ENCODE measurements at places on chromosomes 12 and 14.

GRCh38 chr14:95261616-95262510, 57.8 kb downstream of the CLMN start:
- DNase-seq, result no peak

DNA sequence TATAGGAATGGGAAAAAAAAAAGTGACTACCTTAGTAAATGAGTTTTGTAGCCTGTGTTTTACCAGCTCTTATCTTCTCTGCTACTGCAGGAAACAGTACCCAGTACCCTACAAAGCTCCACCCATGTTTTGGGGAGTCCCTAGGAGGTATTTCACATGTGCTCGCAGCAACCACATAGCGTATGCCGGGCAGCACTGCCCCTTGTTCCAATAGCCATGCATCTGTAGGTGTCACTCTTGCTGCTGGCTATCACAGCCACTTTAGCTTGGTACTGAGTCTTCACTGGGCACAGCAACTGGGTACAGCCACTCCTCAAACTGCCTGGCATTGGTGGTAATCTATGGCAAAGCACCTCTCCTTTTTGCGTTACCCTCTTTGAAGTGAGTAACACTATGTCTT, 2.0 kb upstream of the MDM1 start:
- no peak for DNase-seq

GRCh38 chr14:74620497-74620921, 8.5 kb upstream of the LTBP2 start:
- no peak for DNase-seq

DNA sequence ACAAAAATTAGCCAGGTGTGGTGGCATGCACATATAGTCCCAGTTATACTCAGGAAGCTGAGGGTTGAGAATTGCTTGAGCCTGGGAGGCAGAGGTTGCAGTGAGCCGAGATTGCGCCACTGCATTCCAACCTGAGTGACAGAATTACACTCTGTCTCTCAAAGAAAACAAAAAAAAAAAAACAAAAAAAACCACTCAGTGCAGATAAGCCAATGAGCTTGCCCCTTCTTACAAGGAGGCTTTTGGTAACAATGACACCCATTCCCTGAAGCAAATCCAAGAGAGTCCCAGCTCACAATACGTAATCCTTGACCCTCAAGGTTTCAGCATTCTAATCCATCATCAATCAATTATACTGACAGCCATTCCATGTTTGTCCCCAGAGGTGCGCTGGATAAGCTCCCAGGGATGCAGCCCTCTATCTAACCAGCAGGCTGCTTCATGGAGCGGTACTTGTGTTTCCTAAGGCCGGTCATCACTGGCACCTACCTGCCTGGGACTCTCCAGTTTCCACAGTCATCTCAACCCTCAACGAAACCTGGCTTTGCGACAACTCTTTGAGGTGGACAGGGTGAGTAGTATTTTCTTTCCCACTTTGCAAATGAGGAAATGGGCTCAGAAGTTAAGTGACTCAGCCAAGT, 12.4 kb downstream of the GCN1 start:
- DNase-seq, result no peak

DNA sequence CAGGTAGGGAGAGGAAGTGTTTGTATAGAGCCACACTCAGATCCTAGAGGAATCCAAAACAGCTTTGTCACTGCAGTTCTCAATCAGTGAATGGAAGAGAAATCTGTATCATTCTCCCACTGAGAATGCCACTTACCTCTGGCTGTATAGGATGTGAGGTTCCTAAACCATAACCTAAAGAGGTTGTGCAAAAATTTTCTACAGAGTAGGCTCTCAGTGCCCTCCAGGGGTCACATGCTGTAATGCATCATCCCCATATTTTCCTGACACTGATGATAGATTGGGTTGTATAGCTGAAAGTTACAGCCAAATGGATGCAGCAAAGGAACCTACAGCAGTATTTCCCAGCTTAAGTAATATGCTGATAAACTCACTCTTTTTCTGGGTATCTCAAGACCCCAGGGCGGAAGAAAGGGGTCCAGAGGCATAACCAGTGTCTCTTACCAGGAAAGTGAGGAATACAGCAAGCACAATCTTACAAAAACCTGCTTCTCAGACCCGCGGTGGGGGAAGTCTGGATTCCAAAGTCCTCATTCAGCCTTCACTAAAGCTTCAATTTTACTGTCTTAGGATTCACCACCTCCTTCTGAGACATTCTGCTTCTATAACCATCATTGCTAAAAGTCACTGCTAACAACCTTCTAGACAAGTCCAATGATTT, 3.8 kb downstream of the BCDIN3D start:
- DNase-seq, result no peak

- DNase-seq, result no peak
These were observed 22.2 kb downstream of the SLC41A2 start for GRCh38 chr12:104935886-104936285.

- no peak for DNase-seq
These were observed 88.5 kb downstream of the E2F7 start for GRCh38 chr12:76976777-76977382.

DNA sequence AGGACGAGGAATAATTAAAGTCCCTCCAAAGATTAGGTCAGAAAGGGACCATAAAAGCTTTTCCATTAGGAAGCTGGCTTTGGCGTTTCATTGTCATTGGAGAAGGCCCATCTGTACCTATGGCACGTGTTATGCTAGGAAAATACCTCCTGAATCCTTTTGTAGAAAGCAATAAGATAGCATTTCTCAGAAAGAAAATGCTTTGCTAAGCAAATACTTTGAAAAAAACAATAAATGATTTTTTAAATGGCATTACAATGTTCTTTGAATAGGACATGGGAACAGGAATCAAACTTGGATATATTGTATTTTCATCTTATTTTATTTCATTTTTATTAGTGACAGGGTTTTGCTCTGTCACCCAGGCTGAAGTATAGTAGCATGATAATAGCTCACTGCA, 967.7 kb downstream of the NRXN3 start:
- no peak for DNase-seq

- no peak for DNase-seq
These were observed 221.8 kb downstream of the SLC41A2 start for GRCh38 chr12:104736307-104736706.

GRCh38 chr12:6361834-6362233, 13.5 kb downstream of the SCNN1A start:
- peak; percentile 63 for DNase-seq

DNA sequence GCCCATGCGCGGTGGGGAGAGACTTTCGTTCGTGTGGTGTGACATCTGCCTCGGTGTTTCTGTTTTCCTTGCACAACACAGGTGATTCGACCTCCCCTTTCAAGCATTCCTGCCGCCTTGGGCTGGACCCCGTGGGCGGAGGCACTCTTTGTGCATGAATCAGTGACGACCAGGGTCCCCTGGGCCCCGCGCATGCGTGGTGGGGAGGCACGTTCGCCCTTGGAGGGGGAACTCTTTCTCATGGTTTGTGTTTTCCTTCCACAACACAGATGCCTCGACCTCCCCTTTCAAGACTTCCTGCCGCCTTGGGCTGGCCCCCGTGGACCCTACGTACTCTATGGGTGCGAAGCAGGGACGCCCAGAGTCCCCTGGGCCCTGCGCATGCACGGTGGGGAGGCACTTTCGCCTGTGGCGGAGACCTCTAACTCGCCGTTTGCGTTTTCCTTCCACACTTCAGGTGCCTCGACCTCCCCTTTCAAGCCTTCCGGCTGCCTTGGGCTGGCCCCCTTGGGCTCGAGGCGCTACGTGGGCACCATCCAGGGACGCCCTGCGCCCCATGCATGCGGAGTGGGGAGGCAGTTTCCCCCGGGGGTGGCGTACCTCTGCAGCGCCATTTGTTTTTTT, 340.9 kb downstream of the ALG10 start:
- no peak for DNase-seq

DNA sequence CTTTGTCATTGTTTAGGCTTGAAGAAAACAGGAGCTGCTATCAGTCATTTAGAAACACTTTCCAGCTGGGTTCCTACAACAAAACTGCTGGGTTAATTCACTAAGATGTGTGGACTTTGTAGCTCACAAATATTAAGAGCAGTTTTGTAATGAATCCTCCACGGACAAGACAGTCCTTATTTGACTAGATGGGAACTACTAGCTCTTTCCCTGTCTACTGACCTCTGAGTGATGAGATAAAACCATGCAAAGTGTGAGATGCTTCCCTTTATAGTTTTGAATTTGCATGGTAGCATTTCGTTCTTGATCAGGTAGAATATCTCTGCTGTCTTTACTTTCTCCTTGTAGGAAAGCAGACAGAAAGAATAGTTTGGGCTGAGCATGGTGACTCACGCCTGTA, 72.9 kb upstream of the STXBP6 start:
- no peak for DNase-seq

GRCh38 chr12:124687917-124688316, 120.5 kb upstream of the NCOR2 start:
- no peak for DNase-seq

DNA sequence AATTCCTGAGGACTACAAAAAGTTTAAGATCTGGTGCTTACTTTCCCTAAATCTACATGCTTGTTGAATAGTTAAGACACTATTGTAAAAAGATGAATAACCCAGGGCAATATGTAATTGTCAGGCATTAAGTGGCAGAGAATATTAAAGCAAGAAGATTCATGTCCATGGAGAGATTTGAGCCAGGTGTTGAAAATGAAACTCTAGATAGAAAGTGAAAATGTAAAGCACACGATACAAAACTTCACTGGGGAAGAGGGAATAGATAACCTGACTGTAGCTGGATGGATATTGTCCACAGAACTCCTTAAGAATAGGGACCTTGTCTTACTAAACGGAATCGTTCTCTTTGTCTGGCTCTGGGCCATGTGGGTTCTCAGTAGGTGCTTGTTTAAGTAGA, 5.0 kb downstream of the CAND1 start:
- DNase-seq, result no peak

DNA sequence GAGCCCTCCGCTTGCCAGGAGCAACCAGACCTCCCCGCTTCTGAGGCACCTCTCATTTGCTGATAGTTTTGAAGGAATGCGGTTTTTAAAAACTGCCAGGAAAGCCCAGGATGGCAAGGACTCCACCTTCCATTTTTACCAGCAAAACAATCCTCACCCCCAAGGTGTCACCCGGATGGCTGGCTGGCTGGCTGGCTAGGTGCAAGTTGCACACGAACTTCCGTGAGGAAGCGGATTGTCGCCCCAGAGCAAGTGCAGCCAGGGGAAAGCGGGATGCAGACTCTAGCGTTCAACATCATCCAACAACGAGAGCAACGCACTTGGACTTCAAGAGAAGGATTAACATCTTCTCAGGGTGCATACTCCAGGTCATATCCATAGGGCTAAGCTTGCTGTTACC, 125.4 kb downstream of the RIMBP2 start:
- no peak for DNase-seq

- no peak for DNase-seq
These were observed 8.5 kb upstream of the SERPINA12 start for GRCh38 chr14:94517641-94518257.

DNA sequence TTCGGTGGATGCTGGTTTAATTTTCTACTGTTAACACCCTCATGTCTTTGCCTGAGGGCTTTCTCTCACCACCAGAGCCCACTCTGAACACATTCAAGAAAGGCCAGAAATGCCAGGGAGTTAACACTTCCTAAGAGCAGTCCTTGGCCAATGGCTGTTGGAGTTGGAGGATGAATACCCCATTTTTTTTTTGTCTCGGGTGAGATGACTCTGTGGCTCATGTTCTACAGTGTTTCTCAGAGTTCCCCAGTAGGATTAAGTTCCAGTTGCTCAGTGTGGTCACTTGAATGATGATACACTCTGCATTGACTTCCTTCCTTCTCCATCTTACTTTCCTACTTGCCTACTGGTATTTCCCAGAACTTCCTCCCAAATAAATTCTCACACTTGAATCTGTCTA, 65.8 kb downstream of the FOS start:
- DNase-seq, result no peak

DNA sequence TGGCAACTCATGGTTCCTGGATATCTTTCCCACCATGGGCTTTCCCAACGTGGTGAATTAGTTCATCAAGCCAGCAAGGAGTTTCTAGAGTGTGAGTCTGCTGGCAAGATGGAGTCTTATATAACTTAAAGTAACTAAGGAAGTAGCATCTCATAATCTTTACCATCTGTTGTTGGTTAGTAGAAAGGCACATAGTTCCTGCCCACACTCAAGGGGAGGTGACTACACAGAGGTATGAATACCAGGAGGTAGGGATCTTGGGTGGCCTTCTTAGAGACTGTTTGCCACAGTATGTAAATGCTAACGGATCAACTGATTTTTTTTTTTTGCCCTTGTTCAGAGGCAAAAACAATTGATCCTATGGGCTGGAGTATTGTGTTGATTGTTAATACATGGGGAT, 446.9 kb downstream of the ATP23 start:
- DNase-seq, result no peak

GRCh38 chr14:67166450-67166853, 22.8 kb upstream of the GARIN2 start:
- DNase-seq, result no peak

DNA sequence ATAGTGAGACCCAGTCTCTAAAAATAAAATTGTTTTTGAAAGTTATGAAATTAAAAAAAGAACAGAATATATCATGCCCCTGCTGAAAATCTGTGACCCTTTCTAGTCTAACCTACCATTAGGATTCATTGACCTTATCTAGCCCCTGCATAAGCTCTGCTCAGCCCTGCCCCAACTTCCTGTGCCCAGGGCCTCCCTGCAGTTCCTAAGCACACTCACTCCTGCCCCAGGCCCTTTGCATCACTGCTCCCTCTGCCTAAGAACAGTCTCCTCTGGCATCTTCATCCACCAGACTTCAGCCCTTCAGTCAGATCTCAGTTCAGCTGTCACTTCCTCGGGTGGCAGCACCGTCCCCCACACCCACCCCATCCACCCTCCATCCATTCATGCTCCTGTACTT, 55.4 kb downstream of the SCARB1 start:
- DNase-seq, result no peak

- DNase-seq, result no peak
These were observed 5.8 kb upstream of the MIS18BP1 start for GRCh38 chr14:45258805-45259204.

DNA sequence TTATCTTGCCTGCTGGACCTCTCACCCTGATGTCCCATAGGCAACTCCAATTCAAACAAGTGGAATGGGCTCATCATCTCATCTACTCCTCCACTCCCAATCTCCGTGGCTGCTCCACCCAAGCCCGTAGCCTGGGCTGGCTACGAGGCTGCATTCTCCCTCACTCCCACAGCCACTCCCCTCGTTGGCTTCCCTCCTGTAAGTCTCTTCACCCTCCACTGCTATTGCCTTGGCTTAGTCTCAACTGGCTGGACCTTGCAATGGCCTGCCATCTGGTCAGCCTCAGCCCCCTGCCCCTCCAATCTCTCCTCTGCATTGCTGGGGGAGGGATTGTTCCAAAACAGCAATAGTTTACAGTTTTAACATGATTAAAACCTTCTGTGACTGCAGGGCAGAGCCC, 44.4 kb upstream of the PELI2 start:
- no peak for DNase-seq

GRCh38 chr12:90729736-90730135, 225.2 kb downstream of the CCER1 start:
- DNase-seq, result no peak

GRCh38 chr14:37901978-37902377, 305.7 kb upstream of the SSTR1 start:
- DNase-seq, result no peak

- DNase-seq, result no peak
These were observed 191.2 kb upstream of the PELI2 start for GRCh38 chr14:55927028-55927427.
